Stimulated activated CD8-positive, alpha-beta memory T cell treated with anti-CD3 and anti-CD28 coated beads, Interleukin-15, amount 100 ng/mL, for 1 hour (primary cell): ENCODE measurements at places on chromosomes 1 and 21.

DNA sequence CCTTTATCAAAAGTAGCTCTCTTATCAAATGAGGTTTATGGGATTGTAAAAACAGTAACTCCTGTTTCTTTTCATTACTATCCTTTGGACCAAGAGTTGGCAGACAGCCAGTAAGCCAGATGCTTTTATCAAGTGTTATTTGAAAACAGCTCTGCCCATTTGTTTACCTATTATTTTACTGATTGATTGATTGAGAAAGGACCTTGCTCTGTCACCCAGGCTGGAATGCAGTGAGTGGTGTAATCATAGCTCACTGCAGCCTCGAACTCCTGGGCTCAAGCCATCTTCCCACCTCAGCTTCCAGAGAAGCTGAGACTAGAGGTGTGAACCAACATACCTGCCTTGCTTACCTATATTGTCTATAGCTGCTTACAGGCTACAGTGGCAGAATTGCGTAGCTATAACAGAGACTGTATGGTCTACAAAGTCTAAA is 3.6 kb downstream of the PRKAB2 start:
- DNase-seq, result no peak

DNA sequence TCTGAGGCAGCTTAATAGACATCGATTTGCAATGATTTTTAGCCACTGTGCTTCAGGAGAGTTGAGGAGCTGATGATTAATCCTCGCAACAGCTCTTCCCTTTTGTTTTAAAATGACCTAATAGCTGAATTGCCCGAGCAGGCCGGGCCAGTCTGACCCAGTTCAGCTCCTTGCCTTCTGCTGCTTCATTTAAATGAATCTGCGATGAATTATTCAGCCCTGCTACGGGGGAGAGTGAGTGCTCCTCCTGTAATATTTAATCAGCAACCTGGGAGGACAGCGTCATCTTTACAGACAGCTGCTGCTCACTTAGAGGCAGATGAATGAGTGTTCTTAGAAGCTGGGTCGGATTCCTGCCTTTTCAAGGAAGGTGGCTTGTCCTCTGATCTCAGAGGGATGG is 325.1 kb downstream of the CAMTA1 start:
- DNase-seq, result no peak

GRCh38 chr1:1013922-1014648 is 788 bp downstream of the ISG15 start:
- no peak for DNase-seq

GRCh38 chr21:34609244-34609932 is 5.5 kb downstream of the RCAN1 start:
- DNase-seq, result no peak

GRCh38 chr1:145720556-145720877 is 1.2 kb downstream of the CD160 start:
- no peak for DNase-seq

DNA sequence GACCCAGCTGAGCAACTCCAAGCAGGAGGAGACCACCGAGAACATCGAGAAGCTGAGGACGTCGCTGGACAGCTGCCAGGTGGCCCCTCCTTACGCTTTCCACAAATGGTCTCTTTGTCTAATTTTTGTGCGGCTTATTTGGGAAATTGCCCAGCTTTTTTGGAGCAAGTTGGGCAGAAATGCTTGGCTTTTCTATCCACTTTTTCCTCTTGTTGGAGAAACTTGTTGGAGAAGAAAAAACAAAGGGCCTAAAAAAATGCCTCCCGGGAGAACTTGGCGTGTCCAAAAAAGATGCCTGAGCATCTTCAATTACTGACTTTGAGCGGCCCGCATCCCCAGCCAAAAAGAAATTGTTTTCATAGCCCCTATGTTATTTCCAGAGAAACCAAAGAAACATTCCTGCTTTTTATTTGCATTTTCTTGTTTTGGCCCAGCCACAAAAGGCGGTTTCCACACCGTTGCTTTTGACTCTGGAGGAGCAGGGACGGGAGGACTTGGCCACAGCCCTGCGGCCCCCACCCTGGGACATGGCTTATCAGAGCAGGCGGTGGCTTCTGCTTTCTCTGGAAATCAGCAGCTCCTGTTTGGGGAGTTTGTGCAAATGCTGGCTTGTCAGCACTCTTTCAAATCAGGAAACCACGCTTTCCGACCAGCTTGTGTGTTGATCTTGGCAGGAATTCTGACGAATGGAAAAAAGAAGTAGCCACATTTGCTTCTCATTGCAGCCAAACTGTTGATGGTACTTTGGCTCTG is 81.2 kb upstream of the EFHD2 start:
- DNase-seq, result no peak

- DNase-seq, result no peak
These were observed 213.8 kb downstream of the HHIPL2 start for GRCh38 chr1:222334026-222334680.

GRCh38 chr1:42777852-42778251 is 6.9 kb upstream of the TMEM269 start:
- DNase-seq, result no peak

DNA sequence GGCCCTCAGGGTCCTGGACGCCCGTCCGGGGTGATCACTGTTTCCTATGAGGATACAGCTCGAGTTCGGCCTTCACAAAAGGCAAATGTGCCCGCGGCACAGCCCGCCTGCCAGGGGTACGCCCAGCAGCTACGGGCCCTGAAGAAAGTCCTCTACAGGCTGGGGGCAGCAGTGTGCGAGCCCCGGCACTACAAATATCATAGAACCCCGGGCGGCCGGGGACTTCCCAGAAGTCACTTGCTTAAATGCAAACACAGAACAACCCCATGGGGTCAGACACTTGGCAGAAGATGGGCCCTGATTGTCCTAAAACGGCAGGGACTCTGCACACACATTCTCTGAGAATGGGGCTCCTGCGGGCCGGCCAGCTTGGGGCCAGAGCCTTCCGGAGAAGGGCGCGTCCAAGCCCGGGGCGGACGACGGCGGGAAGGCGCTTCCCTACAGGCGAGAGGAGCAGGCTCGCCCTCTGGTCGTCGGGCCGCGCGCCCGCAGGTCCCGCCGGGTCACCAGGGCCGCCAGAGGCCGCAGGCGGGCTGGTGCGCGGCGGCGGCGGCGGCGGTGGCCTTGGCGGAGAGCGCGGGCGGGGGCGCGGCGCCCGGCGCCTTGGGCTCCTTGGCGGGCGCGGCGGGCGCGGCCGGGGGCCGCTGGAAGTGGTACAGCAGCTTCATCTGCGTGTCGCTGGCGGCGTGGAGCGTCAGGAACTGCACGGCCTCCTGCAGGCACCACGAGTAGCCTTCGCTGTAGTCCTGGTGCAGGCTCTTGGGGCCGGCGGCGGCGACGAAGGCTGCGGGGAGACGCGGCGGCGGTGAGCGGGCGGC is 888 bp downstream of the HES5 start:
- no peak for DNase-seq

- DNase-seq, result no peak
These were observed 2.6 kb downstream of the TMEM51 start for GRCh38 chr1:15155888-15156741.

- no peak for DNase-seq
These were observed 79.6 kb downstream of the MAP3K21 start for GRCh38 chr1:233406994-233407631.

GRCh38 chr1:160047111-160047991 is 15.6 kb upstream of the PIGM start:
- no peak for DNase-seq
